ELF-1 (cell line): ENCODE measurements at places on chromosomes 7 and 10.

DNA sequence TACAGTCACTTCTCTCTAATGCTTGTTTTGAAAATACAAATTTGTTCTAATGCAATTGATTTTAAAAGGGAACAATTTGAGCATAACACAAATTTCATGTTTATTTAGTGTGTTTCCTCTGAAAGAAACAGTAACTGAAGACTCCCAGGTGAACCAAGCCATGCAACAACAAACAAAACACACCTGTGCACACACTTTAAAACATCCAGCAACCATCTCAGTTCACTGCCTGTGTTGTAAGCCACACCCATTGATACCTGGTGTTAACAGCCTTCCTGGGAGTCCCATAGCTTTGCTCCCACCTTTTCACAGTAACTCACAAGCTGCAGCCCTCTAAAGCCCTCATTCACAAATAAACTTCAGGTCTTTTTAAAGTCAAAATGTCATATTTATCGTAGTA is 89.3 kb downstream of the DOCK4 start:
- DNase-seq, result no peak

GRCh38 chr10:36670621-36671402 is 454.6 kb upstream of the ANKRD30A start:
- no peak for DNase-seq

GRCh38 chr7:131249003-131249402 is 78.7 kb upstream of the MKLN1 start:
- peak; percentile 31 for DNase-seq

- no peak for DNase-seq
These were observed 5.6 kb upstream of the ASB4 start for GRCh38 chr7:95479992-95480624.

GRCh38 chr10:130546841-130547240 is 410.6 kb downstream of the GLRX3 start:
- DNase-seq, result no peak

DNA sequence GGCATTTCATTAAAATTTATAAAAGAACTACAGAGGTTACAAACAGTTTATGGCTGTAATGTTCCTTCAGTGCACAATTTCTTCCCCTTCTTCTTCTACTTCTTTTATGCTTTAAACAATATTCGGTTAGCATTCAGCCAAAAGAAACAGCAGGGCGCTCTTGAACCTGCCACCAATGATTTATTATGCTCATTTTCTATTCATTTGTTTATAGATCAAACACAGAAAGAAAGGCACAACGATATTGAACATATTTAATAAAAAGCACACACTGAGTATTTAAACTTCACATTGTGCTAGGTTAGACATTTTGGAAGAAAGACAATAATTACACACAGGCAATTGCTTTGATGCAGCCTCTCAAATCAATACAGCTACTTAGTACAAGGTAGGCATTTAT is 1025.8 kb upstream of the LRRN3 start:
- no peak for DNase-seq

- no peak for DNase-seq
These were observed 202.9 kb upstream of the PITRM1 start for GRCh38 chr10:3375505-3375904.

- peak; percentile 4 for DNase-seq
These were observed 329.6 kb downstream of the XPNPEP1 start for GRCh38 chr10:109593682-109594081.

GRCh38 chr10:4533621-4534020 is 292.4 kb upstream of the AKR1E2 start:
- DNase-seq, result no peak

GRCh38 chr10:30184397-30185033 is 125.1 kb upstream of the JCAD start:
- no peak for DNase-seq

GRCh38 chr7:92043637-92044036 is 90.6 kb downstream of the CYP51A1 start:
- DNase-seq, result no peak

DNA sequence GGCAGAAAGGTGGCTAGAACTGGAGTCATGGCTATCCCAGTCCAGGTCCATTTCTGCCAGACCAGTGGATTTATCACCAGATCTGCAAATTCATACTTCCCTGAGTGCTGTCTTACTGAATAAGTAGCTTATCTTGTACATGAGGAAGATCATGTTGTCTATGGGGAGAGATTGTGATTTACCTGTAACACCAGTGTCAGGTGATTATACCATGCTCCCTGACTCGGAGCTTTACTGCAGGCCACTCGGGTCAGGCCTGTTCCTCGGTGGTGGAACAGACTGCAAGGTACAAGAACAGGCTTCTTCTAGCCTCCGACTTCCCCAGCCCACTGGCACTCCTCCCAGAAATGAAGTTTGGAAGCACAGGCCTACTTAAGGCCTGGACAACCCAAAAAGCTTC is 42.6 kb upstream of the DLG5 start:
- DNase-seq, result no peak

DNA sequence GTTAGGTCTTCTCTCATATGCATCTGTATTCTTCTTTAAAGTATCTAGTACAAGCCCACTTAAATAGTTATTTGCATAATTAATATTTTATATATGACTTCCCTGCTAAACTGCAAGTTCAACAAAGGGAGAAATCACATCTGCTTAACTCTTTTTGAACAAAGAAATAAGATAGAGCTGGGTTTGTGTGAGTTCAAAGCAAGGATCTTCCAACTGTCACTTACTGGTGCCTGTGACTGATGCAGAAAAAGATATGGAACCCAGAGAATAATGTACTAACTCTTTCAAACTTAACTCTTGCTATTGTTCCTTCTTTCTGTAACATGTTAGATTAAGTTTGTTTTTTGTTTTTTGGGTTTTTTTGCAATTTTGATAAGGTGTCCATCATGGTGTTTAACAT is 71.3 kb upstream of the SP4 start:
- DNase-seq, result no peak

GRCh38 chr7:55526770-55527169 is 45.5 kb downstream of the VOPP1 start:
- peak; percentile 55 for DNase-seq

DNA sequence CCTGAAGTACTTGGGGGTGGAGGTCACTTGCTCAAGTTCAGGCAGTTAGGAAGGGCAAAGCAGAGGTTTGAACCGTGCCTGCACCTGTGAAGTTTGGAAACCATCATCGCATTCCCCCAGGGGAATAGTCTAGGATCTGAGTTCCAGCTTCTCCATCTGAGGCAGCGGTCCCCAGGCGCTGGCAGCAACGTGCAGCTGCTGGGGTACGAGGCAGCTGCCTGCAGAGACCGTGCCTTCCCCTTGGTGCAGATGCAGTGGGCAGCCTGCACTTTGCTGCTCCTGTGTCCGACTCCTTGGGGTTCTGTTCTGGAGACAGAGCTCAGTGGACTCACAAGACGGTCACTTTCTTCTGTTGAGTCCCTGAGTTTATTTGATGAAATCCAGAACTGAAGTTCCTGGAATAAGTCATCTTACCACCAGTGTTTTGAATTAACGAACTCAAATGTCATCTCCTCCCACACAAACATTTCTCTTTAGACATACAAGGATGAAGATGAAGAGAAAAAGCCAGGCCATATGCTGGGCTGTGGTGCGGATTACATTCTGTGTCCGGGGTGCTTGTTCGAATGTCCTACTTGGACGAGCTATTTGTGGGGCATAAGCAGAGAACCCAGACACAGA is 19.9 kb upstream of the GIMAP8 start:
- DNase-seq, result no peak

DNA sequence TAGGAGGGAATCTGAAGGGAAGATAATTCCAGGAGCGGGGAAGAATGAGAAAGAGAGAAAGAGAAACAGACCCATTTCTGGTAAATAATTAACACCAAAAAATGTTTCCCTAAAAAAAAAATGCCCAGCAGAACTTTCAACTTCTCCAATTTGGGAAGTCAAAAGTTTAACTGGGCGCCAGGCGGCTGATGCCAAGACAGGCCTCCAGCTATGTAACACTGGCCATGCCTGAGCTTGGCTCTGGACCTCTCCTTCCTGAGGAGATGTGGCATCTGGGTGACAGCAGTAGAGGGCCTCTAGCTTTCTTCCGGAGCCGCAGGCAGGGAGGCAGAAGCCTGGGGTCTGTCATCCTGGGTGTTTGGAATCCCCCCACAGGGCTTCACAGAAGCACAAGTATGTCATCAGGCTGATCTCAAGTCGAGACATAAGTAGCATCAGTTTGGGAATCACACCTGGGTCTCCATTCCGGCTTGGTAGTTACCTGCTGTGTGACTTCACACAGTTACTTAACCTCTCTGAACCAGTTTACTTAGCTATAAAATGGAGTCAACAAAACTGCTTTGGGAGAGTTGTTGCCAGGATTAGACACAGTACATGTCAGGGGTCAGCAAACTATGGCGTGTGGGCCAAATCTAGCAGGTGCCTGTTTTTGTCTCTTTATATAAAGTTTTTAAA is 50.5 kb upstream of the TCF7L2 start:
- peak; percentile 17 for DNase-seq

DNA sequence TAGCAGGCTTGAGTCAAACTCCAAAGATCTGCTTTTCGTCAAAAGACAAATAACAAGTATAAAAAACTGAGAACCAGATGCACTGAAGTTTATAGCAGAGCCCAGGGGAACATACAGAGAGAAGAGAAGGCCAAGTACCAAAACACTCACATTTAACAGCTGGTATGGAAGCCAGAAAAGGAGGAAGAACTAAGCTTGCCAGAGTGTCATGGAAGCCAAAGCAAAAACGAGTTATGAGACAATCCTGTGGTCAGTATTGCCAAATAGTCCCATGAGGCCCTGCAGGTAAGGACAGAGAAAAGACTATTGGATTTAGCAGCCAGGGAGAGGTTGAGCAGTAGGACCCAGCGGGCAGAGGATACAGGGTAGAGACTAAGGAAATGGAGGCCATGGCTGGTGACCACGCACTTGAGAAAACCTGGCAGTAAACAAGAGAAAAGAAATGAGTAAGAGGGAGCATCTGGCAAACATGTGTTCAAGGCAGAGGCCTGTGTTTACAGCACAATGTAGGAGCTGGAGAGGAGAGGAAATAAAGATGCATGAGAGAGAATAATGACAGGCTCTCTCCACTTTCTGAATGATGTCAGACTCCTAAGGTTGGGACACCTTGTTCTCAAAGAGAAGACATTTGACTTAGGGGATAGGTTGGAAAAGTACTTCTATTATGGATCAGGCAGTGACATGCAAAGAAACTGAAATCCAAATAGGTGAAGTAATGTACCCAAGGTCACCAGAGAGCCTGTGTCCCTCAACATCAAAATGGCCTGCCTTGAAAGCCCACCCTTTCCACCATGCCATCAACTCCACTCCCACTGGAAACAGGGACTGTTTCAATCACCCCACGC is 9.1 kb downstream of the CREB3L2 start:
- no peak for DNase-seq

GRCh38 chr10:10818082-10818481 is 199.6 kb upstream of the CELF2 start:
- DNase-seq, result no peak

DNA sequence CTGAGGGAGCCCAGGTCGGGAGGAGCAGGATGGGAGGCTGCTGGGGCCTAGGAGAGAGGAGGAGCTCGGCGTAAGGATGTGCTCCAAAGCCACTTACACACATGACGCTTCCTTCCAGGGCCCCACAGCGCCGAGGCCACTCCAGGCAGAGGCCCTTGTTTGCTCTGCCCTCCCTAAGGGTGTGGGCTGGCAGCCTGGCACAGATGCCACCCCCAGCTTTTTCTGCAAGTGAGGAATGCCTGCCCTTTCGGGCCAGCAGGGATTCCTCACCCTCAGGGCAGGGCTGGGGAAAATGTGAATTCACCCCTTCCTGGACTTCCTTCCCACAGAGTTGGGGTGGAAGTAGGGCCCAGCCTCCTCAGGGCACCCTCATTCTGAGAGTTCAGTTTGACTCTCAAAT is 5.6 kb upstream of the AQP1 start:
- no peak for DNase-seq

DNA sequence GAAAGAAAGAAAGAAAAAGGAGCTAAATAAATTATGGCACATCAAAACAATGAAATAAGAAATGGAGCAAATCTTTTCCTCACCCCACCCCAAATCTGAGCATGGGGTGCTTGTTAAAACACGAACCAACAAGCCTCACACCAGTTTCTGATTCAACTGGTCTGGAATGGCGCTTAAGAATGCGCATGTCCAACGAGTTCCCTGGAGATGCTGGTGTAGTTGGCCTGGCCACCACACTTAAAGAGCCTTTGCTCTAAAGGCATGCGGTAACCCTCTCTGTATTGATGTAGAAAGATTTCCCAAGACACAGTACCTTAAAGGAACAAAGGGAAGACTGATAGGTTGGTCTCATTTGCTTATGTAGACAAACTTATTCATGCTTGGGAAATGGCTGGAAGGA is 49.1 kb upstream of the STEAP1B start:
- peak; percentile 78 for DNase-seq
